Natural killer cell treated with Interleukin-12 subunit alpha and Interleukin-12 subunit beta and Interleukin-15 and Interleukin-18, amount 100 ng/mL, for 72 hours (primary cell): ENCODE measurements at places on chromosomes 12 and 14.
A peak's percentile ranks its signal among the peaks of the same experiment; 100 is the strongest.

GRCh38 chr12:81078469-81079196, 754 bp downstream of the ACSS3 start:
- no peaks in the 10 kb centered on the region for H3K4me1 ChIP-seq
- peaks cover 5% of the 10 kb centered on the region for H3K36me3 ChIP-seq
- DNase-seq, result no peak
- H3K4me3 ChIP-seq, result no peak overlapping the region
- no peak overlapping the region for H3K27ac ChIP-seq
- H3K27me3 ChIP-seq, result peaks cover 5% of the 10 kb centered on the region

- H3K4me1 ChIP-seq, result no peaks in the 10 kb centered on the region
- no peak overlapping the region for H3K4me3 ChIP-seq
- H3K27ac ChIP-seq, result no peak overlapping the region
Measured at GRCh38 chr12:87853448-87854003, 175.7 kb downstream of the C12orf50 start.

DNA sequence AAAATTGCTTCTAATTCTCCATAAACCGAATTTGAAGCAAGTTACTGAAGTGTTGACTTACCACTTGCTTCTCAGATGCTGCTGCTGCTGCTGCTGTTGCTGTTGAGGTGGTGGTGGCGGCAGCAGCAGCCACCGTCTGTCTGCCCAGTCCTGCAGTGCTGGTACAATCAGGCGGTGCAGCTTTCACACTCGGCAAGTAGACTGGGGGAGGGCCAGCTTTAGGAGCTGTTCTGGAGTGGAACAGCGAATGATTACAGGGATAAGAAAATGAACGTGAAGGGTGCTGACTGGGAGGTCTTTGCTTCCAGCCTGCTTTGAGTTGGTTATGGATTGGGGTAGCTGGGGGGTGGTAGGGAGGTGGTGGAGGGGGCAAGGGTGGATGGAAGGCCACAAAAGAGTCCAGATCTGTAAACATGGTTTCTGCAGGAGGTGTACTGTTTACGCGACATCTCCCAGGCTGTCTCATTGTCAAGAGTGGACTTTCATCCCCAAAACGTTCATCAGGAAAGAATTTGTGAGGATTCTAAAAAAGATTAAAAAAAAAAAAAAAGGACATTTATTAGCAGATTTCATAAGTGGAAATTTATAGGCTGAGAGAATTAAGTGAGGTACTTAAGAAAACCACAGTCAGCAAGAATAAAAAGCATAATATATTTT, 38.8 kb downstream of the UBR7 start:
- DNase-seq, result no peak
- no peak overlapping the region for H3K4me3 ChIP-seq
- no peaks in the 10 kb centered on the region for H3K27me3 ChIP-seq
- H3K27ac ChIP-seq, result no peak overlapping the region

GRCh38 chr12:7439579-7440505, 4.1 kb downstream of the CD163L1 start:
- peak; percentile 63 for DNase-seq
- peaks cover 22% of the 10 kb centered on the region for H3K27me3 ChIP-seq
- H3K27ac ChIP-seq, result no peak overlapping the region
- H3K4me1 ChIP-seq, result peaks cover 4% of the 10 kb centered on the region

- peaks cover 19% of the 10 kb centered on the region for H3K27me3 ChIP-seq
- no peak overlapping the region for H3K27ac ChIP-seq
- H3K4me1 ChIP-seq, result no peaks in the 10 kb centered on the region
- no peaks in the 10 kb centered on the region for H3K36me3 ChIP-seq
- DNase-seq, result no peak
- no peak overlapping the region for H3K4me3 ChIP-seq
Measured at GRCh38 chr12:66497008-66497897, 181.6 kb downstream of the GRIP1 start.

- H3K4me1 ChIP-seq, result no peaks in the 10 kb centered on the region
- no peaks in the 10 kb centered on the region for H3K27me3 ChIP-seq
- no peak for DNase-seq
- H3K4me3 ChIP-seq, result no peak overlapping the region
Measured at GRCh38 chr12:113391145-113391544, 12.5 kb downstream of the SDS start.

DNA sequence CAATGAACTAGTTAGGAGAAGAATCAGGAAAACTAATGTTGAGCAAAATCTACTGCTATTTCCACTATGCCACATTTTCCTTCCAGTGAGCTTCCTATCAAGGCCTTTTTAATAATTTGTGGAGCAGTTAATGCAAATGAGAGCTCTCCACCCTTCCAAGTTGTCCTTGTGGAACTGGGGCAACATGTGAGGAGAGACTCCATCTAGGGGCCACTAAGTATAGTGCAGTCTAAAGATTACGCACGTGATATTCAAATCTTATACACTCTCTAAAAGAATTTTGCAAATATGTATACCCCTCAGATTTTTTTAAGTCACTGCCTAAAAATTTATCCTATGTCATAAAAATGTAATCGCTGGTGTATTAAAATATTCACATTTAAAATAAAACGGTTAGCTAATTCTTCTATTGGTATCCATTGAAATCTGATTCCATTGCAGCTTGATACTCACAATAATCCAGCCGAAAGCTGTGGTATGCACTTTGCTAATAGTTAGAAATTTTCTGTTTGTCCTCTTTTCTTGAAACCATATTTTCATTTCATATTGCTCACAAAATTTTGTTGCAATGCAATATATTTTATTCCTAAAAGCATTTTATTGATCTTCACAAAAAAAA, 100.1 kb downstream of the PAH start:
- no peak overlapping the region for H3K27ac ChIP-seq
- no peak overlapping the region for H3K4me3 ChIP-seq
- no peaks in the 10 kb centered on the region for H3K36me3 ChIP-seq
